ENCODE measurements at places on chromosomes 16 and 17.

GRCh38 chr16:68086860-68087268 lies 1.7 kb downstream of the NFATC3 start:
- no peak for DNase-seq

GRCh38 chr16:85735225-85735635 lies 15.7 kb downstream of the C16orf74 start:
- DNase-seq: no peak

GRCh38 chr17:64004903-64005733 lies 7.0 kb downstream of the PRR29 start:
- no peak for DNase-seq

- DNase-seq: no peak
Measured at GRCh38 chr17:41339571-41340172, 11.0 kb downstream of the KRT33A start.

DNA sequence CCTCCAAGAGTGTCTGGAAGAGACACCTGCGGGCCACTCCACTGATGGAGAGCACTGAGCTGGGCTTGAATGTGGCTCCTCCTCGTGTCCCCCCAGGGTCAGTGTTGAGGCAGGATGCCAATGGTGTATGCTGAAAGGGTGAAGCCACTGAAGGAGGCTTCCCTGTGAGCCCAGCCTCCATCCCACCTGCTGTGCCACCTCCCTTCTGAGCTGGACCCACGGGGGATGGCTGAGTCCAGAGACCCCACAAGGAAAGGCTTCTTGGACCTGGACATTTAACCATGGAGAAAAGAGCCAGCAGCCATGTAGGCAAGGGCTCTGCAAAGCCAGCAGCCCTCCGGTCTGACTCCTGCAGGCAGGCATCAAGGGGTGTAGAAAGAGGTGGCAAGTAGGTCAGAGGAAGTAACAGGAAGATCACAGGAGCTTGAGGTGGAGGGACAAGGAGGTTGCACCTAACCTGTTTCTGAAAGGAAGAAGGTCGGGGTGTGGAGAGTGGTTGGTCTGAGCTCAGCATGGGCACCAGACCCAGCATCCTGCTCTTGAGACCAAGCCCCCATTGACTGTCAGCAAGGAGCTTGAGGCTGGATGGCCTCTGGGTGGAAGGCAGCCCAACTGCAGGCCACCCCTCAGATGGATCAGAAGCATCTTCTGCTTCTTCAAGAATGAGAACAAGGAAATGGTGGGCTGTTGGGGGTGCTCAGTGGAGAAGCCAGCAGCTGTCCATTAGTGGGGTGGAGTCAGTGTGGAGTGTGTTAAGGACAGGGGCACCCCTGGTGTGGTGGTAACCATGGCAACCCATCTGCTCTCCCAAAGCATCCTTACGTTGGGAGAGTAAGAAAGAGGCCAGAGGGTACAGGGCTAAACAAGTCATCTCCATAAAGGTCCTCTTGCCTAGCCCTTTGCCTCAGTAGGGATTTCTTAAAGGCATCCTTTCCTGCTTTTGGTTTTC lies 80.7 kb downstream of the PLD6 start:
- DNase-seq: peak; percentile 34

DNA sequence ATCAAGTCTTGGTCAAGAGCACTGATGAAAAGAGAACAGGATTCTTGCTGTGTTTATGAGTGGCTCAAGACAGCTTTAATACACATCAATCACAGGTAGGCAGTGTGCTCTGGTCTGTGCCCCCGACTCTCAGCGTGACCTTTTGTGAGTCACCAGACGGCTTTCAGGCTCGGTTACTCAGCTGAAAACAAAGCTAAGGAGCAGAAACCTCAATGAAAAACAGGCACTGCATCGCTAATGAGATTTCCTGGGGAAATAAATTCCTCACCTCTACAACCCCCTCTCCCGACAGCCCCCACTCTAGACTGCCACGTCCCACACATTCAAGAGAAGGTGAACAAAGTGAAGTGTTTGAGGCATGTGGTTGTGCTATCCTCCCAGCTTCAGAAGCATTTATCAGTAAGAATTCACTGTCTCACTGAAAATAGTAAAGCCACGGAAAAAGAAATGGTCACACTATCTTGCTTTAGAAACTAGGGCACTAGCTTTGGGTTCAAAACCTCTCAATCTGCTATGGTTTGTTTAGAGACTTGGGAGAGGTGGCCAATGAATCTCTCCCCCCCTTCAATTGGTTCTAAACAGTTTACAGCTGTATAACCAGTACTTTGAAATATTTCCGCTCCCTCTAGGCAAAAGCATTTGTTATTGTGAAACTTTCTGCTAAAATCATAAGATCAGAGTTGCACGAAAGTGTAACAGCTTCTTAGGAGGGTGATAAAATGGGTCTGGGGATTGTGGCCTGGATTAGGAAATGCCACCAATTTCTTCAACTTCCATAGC lies 199.5 kb upstream of the PMFBP1 start:
- DNase-seq: no peak

DNA sequence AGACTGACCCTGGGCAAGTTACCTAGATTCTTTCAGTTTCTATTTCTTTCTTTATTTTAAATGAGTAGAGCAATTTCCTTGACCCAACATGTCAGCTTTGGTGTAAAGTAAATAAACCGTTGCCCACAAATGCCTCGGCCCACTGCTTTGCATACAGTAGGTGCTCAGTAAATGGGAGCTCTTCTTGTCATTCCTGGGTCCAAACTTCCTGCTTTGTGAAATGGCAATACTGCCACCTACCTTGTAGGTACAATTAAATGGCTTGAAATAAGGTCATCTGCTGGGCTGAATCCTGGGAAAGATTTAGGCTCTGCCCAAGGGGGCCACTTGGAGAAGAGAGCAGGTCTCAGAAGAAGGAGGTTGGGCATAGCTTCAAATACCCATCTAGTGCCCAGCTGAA lies 253.0 kb downstream of the HS3ST3B1 start:
- DNase-seq: no peak

DNA sequence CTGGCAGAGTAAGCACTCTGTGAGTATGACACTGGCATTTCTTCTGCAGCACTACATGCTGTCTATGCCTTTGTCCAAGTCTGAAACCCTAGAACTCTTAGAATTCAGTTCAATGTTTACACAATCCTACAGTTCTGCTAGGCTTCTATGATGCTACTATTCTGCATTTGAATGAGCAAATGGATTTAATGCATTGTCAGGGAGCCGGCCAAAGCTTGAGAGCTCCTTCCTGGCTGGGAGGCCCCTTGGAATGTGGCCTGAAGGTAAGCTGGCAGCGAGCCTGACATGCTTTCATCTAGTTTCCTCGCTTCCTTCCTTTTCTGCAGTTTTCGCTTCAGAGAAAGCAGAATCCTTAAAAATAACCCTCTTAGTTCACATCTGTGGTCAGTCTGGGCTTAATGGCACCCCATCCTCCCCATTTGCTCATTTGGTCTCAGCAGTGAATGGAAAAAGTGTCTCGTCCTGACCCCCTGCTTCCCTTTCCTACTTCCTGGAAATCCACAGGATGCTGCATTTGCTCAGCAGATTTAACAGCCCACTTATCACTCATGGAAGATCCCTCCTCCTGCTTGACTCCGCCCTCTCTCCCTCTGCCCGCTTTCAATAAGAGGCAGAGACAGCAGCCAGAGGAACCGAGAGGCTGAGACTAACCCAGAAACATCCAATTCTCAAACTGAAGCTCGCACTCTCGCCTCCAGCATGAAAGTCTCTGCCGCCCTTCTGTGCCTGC lies at the start of gene CCL2:
Gene CCL2, plus strand, starts transcription at position 635 of the 730 bp plus-strand sequence. Its CDS starts 65 bp downstream, at position 700.
- no peak for DNase-seq

DNA sequence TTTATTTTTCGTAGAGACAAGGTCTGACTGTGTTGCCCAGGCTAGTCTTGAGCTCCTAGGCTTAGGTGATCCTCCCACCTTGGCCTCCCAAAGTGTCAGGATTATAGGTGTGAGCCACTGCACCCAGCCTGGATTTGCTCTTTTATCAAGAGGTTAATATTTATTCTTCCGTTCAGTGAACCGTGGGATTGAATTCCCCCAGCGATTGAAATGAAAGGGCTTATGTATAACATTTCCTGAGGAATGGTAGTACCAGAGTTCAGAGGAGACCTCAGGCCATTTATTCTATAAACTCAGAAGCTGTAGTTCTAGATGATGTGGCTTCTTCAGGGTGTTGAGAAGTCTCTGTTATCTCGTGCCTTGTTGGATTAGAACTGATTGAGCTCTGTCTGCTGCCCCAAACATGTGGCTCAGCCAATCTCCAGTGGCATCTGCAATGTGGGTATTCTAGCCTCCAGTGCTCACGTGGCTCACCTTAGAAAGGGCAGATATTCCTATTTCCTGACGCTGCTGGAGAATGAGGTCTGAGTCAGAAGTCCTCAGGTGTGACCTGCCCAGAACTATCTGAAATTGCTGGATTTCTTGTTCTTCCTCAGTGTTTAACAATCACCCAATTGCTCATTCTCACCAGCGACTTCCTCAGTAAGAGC lies 22.5 kb downstream of the HMOX2 start:
- DNase-seq: no peak

- DNase-seq: no peak
Measured at GRCh38 chr16:85215478-85216118, 103.3 kb upstream of the CIBAR2 start.

DNA sequence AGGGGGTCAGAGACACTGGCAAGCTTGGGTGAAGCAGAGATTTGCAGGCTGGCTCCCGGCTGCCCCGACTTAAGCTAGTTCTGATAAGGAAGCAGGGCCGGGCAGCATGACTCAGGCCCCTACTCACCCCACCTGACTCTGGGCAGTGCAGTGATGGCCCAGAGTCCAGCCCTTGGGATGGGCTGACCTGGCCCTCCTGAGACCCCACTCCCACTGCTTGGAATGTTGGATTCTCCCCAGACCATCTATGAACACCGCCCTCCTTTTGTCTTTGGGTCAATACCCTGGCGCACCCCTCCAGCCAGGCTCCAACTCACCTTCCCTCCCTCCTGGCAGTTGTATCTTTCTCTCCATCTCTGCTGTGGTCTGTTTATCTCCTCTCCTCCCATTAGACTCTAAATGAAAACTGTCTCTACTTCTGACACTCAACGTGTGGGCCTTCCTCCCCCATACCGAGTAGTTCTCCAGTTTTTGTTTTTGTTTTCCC lies 21.0 kb downstream of the LGALS3BP start:
- DNase-seq: no peak

DNA sequence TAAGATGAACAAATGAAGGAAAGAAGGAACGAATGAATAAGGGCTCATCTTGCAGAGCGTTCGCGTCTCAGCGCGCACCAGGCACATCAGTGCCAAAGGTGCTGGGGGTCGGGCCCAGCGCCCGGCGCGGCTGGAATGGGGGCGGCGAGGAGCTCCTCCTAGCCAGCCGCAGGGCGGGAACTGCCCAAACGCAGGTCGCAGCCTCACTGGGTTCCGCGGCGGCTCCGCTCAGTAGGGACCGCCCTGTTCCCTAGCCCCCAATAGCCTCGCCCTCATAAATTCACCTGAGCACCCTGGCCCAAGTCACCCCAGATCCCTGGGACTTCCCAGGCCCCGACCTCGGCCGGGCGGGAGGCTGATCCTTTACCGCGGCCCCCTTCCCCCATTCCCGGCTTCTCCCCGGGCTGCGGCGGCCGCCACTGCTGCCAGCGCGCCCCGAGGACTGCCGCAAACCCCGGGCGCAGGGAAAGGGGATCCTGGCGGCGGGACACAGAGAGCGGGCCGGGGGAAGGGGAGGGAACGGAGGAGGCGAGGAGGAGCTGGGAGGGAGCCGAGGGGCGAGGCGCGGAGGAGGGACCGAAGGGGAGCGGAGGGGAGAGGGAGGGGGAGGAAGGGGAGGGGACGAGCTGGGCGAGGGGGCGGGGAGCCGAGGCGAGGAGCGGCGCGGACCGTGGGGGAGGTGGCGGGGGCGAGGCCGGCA lies 377 bp upstream of the CRHR1 start:
- DNase-seq: no peak

DNA sequence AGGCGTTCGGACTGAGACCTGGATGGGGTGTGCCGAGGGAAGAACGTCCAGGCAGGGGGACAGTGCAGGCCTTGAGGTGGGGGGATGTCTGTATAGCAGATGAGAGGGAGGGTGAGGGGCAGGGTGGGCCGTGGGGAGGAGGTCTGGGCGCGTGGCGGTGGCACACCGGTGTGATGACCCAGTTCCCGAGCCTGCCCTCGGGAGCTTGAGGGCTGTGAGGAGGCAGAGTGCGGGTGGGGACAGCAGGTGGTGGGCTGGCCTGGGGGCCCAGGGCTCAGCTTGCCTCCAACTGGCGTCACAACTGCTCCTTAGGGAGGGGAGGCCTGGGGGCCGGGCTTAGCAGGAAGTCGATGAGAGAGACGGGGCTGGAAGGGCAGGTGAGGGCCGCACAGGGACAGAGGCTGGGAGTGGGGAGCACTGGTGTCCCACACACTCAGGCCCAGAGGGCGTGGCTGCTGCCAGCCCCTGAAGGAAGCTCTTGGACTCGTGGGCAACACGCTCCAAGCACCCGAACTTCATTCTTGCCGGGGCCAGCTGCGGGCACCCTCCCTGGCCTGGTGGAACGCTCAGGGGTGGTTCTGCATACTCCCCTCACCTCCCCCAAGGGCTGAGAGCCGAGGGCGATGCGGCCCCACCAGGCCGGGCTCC lies 6.5 kb downstream of the CACNA1H start:
- DNase-seq: no peak

- no peak for DNase-seq
Measured at GRCh38 chr16:89269805-89270665, 52.5 kb downstream of the ZNF778 start.

DNA sequence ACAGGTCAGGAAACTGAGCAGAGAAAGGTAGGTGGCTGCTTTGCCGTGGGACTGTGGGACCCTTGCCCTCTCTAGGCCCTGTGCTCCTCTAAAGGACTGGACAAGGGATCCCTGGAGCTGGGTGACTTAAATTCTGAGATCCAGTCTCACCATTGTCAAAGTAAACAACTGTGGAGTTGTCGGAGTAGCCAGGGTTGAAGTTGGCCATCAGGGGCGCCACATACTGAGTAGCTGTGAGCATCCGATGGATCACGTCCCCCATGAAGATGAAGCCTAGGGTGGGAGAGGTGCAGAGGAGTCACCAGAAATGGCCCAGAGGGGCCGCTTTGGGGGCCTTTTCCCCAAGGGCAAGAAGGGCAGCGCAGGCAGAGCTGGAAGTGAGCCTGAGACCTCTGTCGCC lies 43.5 kb downstream of the PLXDC1 start:
- no peak for DNase-seq

GRCh38 chr16:71188956-71189712 lies 41.4 kb downstream of the HYDIN start:
- DNase-seq: no peak

GRCh38 chr17:73274490-73274889 lies 12.8 kb upstream of the CPSF4L start:
- no peak for DNase-seq
